ENCODE measurements at places on chromosomes 1 and 21. TPM values are rescaled to one million over a fixed set of nuclear protein-coding genes. Genes with fewer than 3 reads are reported as not detected.

- no peak for DNase-seq
Measured at GRCh38 chr1:67791686-67792085, 41.6 kb downstream of the GNG12 start.

DNA sequence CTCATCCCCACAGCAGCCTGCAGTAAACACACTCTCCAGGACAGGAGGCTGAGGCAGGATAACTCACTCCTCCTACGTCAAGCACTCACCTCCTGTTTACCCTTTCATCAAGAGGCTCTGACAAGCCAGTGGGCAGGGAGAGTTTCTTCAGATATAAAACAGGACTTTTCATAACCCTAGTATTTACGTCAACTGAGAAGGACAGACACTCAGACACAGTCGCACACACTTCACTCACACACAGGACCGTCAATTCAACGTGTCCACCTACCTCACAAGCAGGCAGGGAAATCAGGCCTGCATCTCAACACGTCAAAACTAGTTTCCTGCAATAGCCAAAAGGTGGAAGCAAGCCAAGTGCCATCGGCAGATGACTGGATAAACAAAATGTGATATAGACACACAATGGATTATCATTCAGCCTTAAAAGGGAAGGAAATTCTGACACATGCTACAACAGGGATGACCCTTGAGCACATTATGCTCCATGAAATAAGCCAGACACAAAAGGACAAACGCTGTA, 48.6 kb downstream of the ITPKB start:
- DNase-seq: no peak

DNA sequence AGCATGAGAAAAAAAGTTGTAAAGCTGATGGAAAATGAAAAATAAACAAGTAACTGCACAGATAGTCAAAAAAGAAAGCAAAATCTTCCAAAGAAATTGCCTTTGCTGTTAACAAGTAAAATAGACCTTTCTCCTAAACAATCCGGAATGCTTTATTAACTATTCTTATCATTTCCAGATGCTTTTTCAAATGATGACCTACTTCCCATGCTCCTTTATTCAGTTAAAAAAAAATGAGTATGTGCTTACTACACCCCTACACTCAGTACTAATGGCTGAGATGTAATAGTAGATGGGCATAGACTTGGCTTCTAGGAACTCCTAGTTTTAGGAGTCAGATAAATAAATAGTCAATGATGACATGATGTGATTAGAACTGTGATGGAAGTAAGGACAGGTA, 108.5 kb downstream of the NIBAN1 start:
- no peak for DNase-seq

GRCh38 chr1:19036813-19037605, 80.5 kb upstream of the IFFO2 start:
- no peak for DNase-seq

OPRD1 gene
- total RNA-seq: not detected

- no peak for DNase-seq
Measured at GRCh38 chr1:23369335-23370013, at the start of gene ZNF436. Gene ZNF436, minus strand, starts transcription at chr1:23369836. Its CDS starts 1,831 bp downstream, at chr1:23368005.

Data from GM12878 (cell line).